ENCODE measurements at places on chromosomes 7 and 10. TPM values are rescaled to one million over a fixed set of nuclear protein-coding genes. Genes with fewer than 3 reads are reported as not detected.

GRCh38 chr7:105250239-105250638, 138.5 kb downstream of the SRPK2 start:
- no peak overlapping the region for H3K27ac ChIP-seq
- no peak for DNase-seq
- no peak overlapping the region for H3K4me3 ChIP-seq
- no peaks in the 10 kb centered on the region for H3K36me3 ChIP-seq
- peaks cover 3% of the 10 kb centered on the region for H3K4me1 ChIP-seq

The CTTNBP2 gene
- 30.9 TPM for total RNA-seq

The CARD11 gene
- 29.8 TPM for total RNA-seq

GRCh38 chr7:99201027-99201426, 6.9 kb downstream of the KPNA7 start:
- no peaks in the 10 kb centered on the region for H3K36me3 ChIP-seq
- no peaks in the 10 kb centered on the region for H3K4me1 ChIP-seq
- no peak for DNase-seq
- H3K27me3 ChIP-seq, result no peaks in the 10 kb centered on the region
- no peak overlapping the region for H3K27ac ChIP-seq

The SPAG6 gene
- total RNA-seq, result 0.34 TPM

GRCh38 chr7:132797152-132797551, 220.9 kb upstream of the PLXNA4 start:
- no peaks in the 10 kb centered on the region for H3K4me1 ChIP-seq
- no peaks in the 10 kb centered on the region for H3K36me3 ChIP-seq
- H3K27ac ChIP-seq, result no peak overlapping the region
- H3K4me3 ChIP-seq, result no peak overlapping the region
- H3K27me3 ChIP-seq, result no peaks in the 10 kb centered on the region
- no peak for DNase-seq

DNA sequence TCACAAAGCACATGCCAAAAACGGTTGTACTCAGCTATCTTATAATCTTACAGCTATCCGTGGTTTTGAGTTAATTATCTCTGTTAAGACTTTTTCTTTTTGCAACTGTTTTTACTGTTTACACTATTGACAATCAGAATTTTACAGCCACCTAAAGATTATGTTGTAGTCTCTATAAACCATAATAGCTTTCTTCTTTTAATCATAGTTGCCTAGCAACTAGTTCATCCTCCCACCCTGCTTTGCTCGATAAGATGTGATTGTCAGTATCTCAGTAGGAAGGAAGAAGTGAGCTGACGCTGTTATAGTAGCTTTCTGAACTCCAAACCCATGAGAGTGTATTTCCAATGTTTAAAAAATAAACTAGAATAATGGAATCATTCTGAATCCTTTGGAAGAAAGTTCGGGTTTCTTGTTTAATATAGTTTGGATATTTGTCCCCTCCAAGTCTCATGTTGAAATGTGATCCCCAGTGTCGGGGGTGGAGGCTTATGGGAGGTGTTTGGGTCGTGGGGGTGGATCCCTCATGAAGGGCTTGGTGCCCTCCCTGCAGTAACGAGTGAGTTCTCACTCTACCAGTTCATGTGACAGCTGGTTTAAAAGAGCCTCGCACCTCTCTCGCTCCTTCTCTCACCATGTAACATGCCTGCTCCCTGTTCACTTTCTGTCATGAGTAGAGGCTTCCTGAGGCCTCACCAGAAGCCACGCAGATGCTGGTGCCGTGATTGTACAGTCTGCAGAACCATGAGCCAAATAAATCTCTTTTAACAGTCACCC, 68.1 kb downstream of the SVOPL start:
- no peaks in the 10 kb centered on the region for H3K36me3 ChIP-seq
- no peak overlapping the region for H3K27ac ChIP-seq
- H3K27me3 ChIP-seq, result no peaks in the 10 kb centered on the region
- no peaks in the 10 kb centered on the region for H3K4me1 ChIP-seq

- H3K27me3 ChIP-seq, result no peaks in the 10 kb centered on the region
- DNase-seq, result no peak
- no peaks in the 10 kb centered on the region for H3K4me1 ChIP-seq
- H3K4me3 ChIP-seq, result no peak overlapping the region
- H3K27ac ChIP-seq, result no peak overlapping the region
- no peaks in the 10 kb centered on the region for H3K36me3 ChIP-seq
Measured at GRCh38 chr10:62640411-62640810, 164.1 kb upstream of the ADO start.

DNA sequence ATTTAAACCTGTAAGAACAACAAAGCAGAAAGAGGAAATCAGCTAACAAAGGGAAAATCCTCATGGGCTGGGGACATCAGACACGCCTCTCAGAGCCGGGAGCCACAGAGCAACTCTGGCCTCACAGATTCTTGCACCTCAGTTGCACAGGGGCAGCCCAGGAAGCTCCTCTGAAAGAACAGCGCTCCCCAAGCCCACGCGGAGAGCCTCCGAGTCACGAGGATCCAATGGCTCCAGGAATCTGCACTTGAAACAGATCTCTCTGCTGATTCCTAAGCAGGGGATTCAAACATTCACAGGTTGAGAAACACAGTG, 213.2 kb upstream of the MGMT start:
- H3K4me3 ChIP-seq, result no peak overlapping the region
- H3K27me3 ChIP-seq, result no peaks in the 10 kb centered on the region
- no peak overlapping the region for H3K27ac ChIP-seq
- H3K36me3 ChIP-seq, result no peaks in the 10 kb centered on the region
- no peak for DNase-seq

- no peak overlapping the region for H3K27ac ChIP-seq
- no peak for DNase-seq
- H3K27me3 ChIP-seq, result no peaks in the 10 kb centered on the region
- H3K36me3 ChIP-seq, result no peaks in the 10 kb centered on the region
- no peaks in the 10 kb centered on the region for H3K4me1 ChIP-seq
Measured at GRCh38 chr10:29249018-29249417, 39.9 kb upstream of the LYZL1 start.

- H3K27ac ChIP-seq, result no peak overlapping the region
- no peak for DNase-seq
- no peaks in the 10 kb centered on the region for H3K36me3 ChIP-seq
- no peaks in the 10 kb centered on the region for H3K27me3 ChIP-seq
Measured at GRCh38 chr7:57482-58255, 134.7 kb upstream of the FAM20C start.
